Astrocyte (in vitro differentiated cells and primary cell): ENCODE measurements at places on chromosomes 7 and 10. TPM values are rescaled to one million over a fixed set of nuclear protein-coding genes. Genes with fewer than 3 reads are reported as not detected.
A peak's percentile ranks its signal among the peaks of the same experiment; 100 is the strongest.

Gene SPDYE6
- total RNA-seq = not detected in 2 replicates

Gene OR2A42
- total RNA-seq = not detected in 2 replicates

Gene ACTR3C
- 0.25 TPM in 1 of 2 replicates, not detected in the other for total RNA-seq

Gene COL1A2
- total RNA-seq = 6,748 and 8,907 TPM in 2 replicates

Gene PNLIP
- total RNA-seq = not detected in 2 replicates

Gene MYO3A
- total RNA-seq = 0.23 TPM in 1 of 2 replicates, not detected in the other

Gene BPGM
- 37.3 and 37.4 TPM in 2 replicates for total RNA-seq

DNA sequence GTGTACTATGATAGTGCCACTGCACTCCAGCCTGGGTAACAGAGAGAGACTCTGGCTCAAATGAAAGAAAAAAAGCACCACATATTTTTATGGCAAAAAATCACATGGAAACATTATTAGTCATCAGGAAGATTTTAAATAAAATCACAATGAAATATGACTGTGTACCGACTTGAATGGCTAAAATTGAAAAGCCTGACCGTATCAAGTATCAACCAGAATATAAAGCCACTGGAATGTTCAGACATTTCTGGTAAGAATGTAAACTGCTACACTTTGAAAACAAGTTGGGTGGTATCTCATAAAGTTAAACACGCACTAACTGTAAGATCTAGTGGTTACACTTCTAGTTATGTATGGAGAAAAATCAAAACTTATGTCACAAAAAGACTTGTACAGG, 306.7 kb upstream of the MBL2 start:
- DNase-seq = no peak

GRCh38 chr7:40909346-40909980, 774.7 kb downstream of the SUGCT start:
- no peak for DNase-seq

DNA sequence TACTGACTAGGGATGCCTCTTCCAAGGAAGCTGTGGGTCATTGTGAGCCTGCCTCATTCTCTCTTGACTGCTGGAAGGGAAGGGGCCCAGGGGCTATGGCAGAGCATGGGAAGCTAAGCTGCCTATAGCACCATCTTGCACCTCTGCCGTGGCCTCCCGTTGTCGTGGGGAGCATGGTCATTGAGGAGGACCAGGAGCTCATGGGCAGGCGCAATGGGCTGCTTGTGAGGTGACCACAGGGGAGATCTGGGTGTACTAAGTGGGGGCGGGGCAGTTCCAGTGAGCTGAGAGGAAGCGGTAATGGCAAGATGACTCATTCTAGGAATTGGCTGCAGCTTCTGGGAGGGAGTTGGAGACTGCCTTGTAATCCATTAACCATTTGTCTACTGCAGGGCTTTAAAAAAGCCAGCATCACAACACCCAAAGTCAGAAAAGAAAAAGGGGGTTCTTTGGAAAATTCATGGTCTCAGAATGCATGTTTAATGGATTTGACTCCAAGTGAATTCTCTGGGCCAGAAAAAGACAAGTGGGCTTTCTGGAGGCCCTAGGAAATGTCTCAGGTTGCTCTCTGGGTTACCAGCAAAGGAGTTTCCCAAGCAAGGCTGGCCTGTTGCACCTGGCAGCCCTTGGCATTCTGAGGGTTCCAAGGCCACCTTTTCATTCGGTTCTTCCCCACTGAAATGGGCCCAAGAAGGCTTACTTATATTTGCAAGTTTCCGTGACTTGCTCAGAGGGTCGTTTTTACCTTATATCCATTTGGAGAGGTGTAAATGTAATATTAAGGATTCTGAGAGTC, 3.6 kb downstream of the DUSP5 start:
- peak; percentile 92 for DNase-seq

DNA sequence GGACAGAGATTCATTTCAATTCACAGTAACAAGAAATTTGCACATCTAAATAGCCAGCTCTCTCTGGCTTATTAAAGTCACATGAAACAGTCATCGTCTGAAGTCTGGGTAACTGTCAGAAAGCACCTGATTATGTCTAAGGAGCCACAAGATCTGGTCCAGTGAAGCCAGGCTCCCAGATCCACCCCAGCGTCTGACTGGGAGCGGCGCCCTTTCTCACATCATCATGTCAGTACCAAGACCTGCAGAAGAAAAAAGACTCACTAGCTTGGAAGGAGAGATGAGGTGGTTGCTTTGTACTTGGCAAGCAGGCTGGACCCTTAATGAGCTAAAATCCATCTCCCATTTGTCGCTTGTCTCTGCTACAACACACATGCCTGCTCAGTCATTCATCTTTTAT, 58.4 kb downstream of the VOPP1 start:
- DNase-seq = no peak

- DNase-seq = no peak
Observed at GRCh38 chr7:1174881-1175596, 15.0 kb upstream of the ZFAND2A start.

- DNase-seq = no peak
Observed at GRCh38 chr7:21371360-21371759, 56.5 kb upstream of the SP4 start.

- no peak for DNase-seq
Observed at GRCh38 chr10:87646192-87646909, 13.3 kb upstream of the PAPSS2 start.

DNA sequence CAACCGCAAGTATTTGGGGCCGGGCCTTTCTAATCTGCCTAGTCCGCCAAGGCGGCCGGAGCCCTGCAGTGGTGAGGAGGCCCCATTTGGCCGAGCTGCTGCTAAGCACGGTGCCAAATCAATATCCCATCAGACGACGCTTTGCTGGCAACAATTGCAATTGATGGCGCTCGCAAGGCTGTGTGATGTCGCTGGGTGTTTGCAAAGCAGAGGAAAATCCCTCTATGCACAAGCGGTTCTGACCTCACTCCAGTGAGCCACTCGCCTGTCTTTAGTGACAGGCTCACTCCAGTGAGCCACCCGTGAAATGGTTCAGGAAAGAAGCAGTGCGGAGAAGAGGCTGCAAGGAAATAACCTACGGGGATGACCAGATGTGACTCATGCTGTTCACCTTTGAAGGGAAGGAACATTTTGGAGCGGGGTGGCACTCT, 18.3 kb upstream of the PDE1C start:
- peak; percentile 46 for DNase-seq

DNA sequence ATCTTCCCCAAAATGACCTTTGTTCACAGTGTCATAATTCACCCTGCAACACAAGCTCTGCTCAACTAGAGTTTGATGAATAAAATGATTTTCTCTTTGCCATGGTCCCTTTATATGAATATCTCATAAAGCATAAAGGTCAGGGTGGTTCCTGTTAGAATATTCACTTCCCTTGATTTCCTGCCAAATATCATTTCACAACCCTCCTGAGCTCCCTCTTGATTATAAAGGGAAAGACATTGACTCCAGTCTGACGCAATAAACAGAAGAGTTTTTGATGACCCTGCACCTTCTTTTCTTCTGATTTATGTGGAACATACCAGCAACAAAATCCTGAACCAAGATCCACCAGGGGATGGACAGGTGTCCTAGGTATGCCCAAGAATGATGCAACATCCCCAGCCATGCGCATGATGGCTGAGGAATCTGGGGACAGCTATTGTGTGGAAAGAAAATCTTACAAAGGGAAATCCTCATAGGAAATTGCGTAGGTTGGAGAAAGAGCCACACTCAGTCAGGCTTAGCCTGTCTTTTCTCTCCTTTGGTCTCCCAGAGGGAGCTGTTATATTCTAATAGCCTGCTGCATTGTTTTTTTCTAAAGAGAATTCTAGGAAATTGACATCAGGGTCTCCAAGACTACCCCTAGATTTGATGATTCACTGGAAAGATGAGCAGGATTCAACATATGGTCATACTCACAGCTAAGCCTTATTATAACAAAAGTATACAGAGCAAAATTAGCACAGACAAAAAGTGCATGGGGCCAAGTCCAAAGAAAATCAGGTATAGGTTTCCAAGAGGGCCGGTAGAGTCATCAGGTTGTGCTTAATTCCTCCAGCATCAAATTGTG, 18.8 kb downstream of the IFIT3 start:
- no peak for DNase-seq

GRCh38 chr7:2886900-2887299, 42.8 kb upstream of the GNA12 start:
- DNase-seq = peak; percentile 71

DNA sequence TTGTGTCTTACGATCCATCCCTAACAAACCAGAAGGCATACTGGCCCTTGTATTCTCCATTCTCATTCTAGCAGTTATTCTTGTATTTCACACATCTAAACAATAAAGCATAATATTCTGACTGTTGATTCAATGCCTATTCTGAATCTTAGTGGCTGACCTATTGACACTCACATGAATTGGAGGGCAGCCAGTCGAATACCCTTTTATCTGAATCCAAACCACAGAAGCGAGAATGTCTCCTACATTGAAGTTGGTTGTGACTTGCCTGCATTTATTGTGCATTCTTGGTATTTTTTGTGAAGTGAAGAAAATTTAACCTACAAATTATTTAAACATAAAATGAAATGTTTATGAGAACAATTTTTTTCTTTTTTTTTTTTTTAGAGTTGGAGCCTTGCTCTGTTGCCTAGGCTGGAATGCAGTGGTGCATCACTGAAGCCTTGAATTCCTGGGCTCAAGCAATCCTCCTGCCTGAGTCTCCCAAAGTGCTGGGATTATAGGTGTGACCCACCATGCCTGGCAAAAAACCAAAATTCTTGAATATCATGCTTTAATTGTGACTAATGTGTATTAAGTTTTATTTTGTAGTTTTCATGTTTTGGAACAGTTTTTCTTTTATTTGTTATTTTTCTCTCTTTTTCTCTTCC, 22.7 kb downstream of the EXOC4 start:
- peak; percentile 61 for DNase-seq

- no peak for DNase-seq
Observed at GRCh38 chr10:5490032-5490431, 9.3 kb downstream of the CALML5 start.

DNA sequence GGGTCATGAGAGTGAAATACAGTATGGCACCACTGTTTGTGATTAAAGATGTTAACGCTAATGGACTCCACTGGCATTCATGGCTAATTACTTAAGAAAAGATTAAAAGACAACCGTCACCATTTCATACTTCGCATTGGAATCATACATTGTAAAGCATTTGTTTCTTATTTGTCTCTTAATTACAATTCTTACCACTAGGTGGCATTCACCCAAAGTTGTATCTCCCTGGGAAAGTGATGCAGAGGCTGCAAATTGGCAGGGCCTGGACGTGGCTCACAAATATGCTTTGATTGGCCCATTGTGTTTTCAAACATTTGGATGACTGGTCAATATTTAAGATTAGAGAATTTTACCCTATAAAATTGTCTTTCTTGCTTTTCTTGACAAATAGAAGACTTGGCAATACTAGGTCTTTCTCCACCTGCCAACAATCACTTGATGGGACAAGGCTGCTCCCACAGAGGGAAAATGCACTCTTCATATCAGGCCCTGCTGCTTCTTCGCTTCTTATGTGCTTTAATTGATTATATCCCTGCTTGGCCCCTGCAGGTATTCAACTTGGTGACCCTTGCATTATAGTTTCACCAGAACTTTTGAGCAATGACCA, 72.1 kb upstream of the STARD3NL start:
- peak; percentile 35 for DNase-seq

- DNase-seq = no peak
Observed at GRCh38 chr7:107072133-107072532, 27.6 kb downstream of the PRKAR2B start.

DNA sequence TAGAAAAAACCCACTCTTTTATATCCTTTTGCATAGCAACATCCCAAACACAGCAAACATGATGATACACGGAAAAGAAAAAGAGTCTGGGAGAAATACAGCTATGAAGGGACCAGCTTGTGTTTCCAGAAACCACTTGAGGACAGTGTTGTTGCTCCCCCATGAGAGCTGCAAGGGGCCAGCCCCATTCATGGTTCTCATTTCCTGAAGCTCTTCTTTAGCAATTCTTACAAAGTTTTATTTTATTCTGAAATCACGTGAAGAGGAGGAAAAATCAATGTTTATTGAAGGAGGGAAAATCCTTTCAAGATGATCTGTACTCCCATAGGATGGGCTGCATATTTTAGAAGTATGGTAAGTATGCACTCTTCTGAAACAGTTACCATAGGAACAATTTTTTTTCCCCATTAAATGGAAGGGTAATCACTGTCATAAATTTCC, 17.5 kb upstream of the PRTFDC1 start:
- DNase-seq = no peak

GRCh38 chr7:155190688-155191087, 107.0 kb upstream of the INSIG1 start:
- DNase-seq = no peak

DNA sequence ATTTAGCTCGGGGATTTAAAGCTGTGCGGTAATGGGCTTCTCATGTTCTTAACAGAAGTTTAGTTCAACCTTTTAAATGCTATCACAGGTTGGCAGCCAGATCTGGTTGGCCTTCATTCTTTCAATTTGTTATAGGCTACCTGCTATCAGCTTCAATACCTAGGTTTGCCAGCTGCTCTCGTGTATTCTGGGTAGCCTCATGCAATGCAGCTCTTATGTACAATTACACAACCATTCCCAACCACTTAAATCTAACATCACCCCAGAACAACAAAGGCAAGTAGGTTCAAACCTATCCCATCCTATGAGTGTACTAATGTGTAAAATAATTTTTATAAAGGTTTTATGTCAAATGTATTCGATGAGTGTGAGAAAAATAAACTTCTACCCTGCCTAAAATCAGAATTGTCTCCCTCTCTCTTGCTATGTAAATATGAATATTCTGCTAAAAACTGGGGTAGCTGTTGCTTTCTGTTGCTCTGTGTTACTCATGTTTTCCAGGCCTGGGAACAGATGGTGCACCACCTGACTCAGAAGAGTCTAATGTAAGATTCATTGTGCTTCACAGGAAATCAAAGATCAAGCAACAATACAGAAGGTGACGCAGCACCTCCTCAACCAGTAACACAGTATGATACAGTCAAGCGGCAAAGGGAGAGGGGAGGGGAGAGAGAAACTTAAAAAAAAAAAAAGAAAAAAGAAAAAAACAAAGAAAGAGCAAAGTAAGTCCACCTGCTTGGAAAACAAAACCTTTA, 188.6 kb downstream of the ETV1 start:
- peak; percentile 93 for DNase-seq

GRCh38 chr7:69934144-69934903, 336.0 kb downstream of the AUTS2 start:
- DNase-seq = no peak

DNA sequence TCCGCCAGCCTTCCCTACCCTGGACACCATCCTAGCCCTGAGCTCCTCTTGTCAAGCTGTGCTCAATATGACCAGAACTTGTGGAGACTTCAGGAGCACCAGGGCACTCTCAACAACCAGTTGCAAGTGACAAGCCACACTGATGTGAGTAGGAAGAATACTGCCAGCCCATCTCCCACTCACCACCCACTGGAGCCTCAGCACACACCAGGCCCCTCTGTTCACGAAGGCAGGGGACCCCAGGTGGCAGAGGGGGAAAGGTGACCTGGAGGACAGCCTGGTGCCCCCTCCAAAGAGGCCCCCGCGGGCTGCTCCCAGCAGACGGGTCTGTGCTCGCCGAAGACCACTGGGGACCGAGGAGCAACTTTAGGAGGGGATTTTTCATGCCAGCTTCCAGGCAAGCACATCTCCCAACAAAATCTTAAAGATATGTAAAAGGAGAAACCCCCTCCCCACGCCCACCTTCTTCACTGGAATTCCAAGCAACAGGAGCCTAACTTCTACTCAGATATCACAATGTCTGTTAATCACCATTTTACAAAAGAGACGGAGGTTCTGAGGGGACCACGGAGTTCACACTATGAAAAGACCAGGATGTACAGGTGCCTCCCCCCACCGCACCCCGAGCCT, 1.0 kb downstream of the MMD2 start:
- no peak for DNase-seq

- no peak for DNase-seq
Observed at GRCh38 chr7:79337717-79338116, 115.8 kb downstream of the MAGI2 start.
